ENCODE measurements at places on chromosomes 7 and 10. TPM values are rescaled to one million over a fixed set of nuclear protein-coding genes. Genes with fewer than 3 reads are reported as not detected.
A peak's percentile ranks its signal among the peaks of the same experiment; 100 is the strongest.

PNLIP gene
- total RNA-seq = not detected

NUTM2E gene
- 0.53 TPM for total RNA-seq

SPDYE9 gene
- not detected for total RNA-seq

VAX1 gene
- total RNA-seq = not detected

TAC1 gene
- not detected for total RNA-seq

UNCX gene
- total RNA-seq = not detected

HOXA13 gene
- total RNA-seq = not detected

- no peak for DNase-seq
Observed at GRCh38 chr7:44530990-44531389, 10.1 kb downstream of the NPC1L1 start.

DNA sequence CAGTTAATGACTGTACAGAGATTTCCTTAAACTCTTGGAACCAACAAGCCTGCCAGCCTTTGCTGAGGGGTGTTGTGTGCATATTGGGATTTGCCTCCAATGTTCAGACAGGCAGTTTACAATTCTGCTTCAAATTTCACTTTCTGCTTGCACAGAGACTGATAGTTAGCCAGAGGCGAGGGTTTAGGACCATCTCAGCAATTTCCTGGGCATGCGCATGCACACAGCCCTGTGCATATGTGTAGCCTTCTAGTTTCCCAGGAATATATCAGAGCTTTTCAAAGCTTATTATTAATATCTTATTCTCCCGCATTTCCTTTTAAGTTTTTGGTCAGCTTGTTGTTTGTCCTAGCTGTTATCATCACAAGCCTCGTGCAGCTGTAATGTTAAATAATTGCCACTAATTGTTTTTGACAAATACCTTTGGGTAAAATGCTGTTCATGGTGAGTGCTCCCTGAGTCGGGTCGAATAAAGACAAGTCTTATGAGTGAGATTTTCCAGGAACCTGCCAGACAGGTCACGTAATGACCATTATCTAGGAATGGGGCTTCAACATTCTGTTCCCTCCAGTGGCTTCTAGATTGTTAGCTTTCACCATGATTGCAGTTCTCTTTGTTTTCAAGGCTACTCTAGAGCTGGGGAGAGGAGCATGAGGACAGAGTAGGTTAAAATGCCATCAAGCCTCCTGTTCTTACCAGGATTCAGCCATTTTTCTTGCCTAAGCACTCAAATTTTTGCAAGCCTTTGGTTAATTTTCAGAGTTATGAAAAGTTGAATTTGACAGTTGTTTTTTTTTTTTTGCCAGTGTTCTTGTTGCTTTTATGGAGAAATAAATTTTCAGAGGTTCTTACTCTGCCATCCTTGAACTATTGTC, 24.1 kb upstream of the DNAJC1 start:
- no peak for DNase-seq

- no peak for DNase-seq
Observed at GRCh38 chr7:138668229-138668596, 32.9 kb downstream of the SVOPL start.

- peak; percentile 20 for DNase-seq
Observed at GRCh38 chr7:30800785-30801252, 29.6 kb downstream of the MINDY4 start.

- no peak for DNase-seq
Observed at GRCh38 chr10:26215935-26216584, 514 bp upstream of the GAD2 start.

- no peak for DNase-seq
Observed at GRCh38 chr7:117017017-117017451, 63.7 kb downstream of the ST7 start.

- no peak for DNase-seq
Observed at GRCh38 chr7:87188930-87189329, 30.6 kb downstream of the TMEM243 start.

DNA sequence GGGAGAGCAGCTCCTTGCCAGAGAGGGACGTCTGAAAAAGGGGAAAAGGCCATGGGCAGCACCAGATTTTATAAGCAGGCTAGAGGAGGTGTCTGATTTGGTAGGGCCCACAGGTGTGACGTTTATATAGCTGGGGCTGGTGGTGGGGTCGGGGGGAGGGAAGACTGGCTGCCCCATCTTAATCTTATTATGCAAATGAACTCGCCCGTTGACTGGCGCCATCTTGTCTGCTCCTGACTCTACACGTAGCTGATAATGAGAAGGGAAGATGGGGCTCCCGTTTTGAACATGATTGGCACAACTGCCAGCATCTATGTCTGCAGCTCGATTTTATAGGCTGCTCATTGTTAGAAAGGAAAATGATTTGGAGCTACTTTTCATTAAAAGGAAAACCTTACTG, 28.6 kb upstream of the CADPS2 start:
- no peak for DNase-seq

- DNase-seq = no peak
Observed at GRCh38 chr7:2927592-2927991, 83.5 kb upstream of the GNA12 start.

- no peak for DNase-seq
Observed at GRCh38 chr10:58930500-58930899, 245.9 kb upstream of the PHYHIPL start.

GRCh38 chr10:128850647-128851046, 616.4 kb upstream of the MGMT start:
- DNase-seq = no peak

- DNase-seq = peak; percentile 3
Observed at GRCh38 chr7:157228864-157229422, 90.2 kb downstream of the UBE3C start.

GRCh38 chr7:43196379-43196778, 83.9 kb downstream of the HECW1 start:
- no peak for DNase-seq

- DNase-seq = no peak
Observed at GRCh38 chr7:42893346-42894240, 18.3 kb downstream of the C7orf25 start.

DNA sequence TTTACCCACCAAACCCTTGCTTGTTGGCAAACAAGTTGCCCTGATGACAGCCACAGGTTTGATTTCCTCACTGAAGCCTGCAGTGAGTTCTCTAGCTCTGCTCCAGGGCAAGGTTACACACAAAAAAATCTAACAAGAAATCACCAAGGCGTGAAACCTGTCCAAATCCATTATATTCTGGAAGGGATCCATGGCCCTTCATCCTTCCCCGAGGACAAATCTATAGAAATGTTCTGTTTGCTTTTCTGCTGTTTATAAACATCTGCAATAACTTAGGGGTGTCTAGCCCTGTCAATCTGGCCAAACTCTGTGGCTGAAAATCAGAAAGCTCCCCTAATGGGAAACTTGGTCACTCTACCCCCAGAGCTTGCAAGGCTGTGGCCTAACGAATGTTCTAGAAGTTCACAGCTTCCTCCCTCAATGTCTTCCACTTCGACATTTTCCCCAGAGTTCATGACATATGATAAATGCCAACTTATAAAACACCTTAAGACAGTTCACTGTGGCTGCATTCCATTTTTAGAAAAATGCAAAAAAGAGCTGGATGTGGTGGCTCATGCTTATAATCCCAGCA, 164.5 kb downstream of the PRPF18 start:
- no peak for DNase-seq

DNA sequence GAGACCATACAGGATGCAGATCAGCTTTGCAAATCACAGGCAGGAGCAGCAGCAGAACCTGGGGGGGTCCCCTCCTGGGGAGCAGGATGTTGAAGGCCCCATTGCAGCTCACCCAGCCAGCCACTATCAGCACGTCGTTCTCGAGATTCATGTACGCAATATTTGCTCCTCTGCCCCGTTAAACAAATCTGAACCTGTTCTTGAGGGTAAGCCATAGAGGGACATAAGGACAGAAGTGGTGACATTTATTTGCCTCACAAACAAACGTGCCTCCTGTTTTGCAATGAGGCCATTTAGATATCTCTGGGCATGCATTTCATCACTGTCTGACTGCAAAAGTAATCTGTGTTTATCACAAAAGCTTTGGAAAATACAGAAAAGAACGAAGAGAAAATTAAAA, 87.3 kb upstream of the BAIAP2L1 start:
- no peak for DNase-seq

- DNase-seq = no peak
Observed at GRCh38 chr7:26043801-26044200, 108.2 kb upstream of the NFE2L3 start.

- no peak for DNase-seq
Observed at GRCh38 chr10:18984531-18984930, 64.1 kb upstream of the MALRD1 start.

DNA sequence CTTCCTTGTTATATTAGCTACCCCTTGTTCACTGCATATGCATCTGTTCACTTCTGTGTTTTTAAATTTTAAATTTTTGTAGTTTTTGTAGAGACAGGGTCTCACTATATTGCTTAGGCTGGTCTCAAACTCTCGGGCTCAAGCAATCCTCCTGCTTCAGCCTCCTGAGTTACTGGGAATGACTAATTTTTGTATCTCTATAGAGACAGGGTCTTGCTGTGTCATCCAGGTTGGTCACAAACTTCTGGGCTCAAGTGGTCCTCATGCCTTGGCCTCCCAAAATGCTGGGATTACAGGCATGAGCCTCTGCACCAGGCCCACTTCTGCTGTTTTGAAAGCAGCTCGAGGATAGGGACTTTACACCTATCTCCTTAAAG, 64.6 kb downstream of the PRTFDC1 start:
- no peak for DNase-seq

GRCh38 chr7:35802649-35803048, 1.8 kb downstream of the SEPTIN7 start:
- peak; percentile 11 for DNase-seq

GRCh38 chr10:89391907-89392756, at the start of gene IFIT1:
IFIT1 (plus strand) TSS chr10:89392623; CDS start chr10:89392713, 90 bp downstream.
- DNase-seq = peak; percentile 57

- DNase-seq = peak; percentile 2
Observed at GRCh38 chr10:58781873-58782488, 269.3 kb downstream of the BICC1 start.

DNA sequence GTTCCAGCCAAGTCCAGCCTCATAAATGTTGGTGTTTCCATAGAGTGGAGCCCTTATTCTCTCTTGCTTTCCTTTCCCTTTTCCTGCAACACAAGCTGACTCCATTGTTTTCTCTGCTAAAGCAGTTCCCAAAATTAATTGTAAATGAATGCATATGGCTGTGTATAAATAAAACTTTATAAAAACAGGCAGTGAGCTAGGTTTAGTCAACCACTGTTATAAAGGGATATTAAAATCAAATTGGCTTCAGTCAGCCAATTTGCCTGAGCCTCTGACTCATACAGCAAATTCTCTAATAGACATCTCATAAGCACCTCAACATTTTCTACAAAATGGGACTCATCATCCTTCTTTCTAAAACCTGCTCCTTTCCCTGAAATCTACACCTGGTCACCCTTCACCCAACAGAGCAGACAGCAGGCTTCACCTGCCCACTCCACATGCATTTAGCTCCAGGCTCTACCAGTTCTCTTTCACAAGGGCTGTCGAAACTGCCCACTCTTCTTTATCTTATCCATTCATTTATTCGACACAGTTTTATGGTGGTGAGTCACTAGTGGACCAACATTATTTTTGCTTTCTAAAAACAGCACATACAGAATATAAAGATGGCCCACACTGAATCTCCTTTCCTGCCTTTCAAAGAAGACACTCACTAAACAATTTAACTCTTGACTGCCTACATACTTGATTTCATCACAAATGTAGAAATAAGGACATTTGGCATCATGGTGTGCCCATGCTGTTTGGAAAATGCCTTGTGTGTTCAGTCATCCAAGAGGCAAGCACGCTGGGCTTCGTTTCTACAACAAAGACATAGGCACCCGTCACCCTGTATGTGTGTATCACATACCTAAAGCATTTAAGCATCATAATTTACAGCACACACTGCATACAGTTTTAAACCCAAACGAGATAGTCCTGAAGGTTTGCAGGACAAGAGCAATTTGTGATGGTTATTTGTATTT, 74.6 kb upstream of the C7orf33 start:
- no peak for DNase-seq
